ENCODE measurements at places on chromosomes 3 and 15. TPM values are rescaled to one million over a fixed set of nuclear protein-coding genes. Genes with fewer than 3 reads are reported as not detected.

UQCRC1 gene
- 454 TPM for total RNA-seq

TM4SF1 gene
- 68.7 TPM for total RNA-seq

MUC20 gene
- total RNA-seq: 0.52 TPM

CCR8 gene
- not detected for total RNA-seq

GP5 gene
- 0.24 TPM for total RNA-seq
